ENCODE measurements at places on chromosomes 7 and 10. TPM values are rescaled to one million over a fixed set of nuclear protein-coding genes. Genes with fewer than 3 reads are reported as not detected.

The CTAGE4 gene
- total RNA-seq: 1.4 TPM

The CRHR2 gene
- not detected for total RNA-seq

The OGA gene
- total RNA-seq: 95.8 TPM

The MMD2 gene
- total RNA-seq: not detected

The PCLO gene
- not detected for total RNA-seq

The C10orf71 gene
- not detected for total RNA-seq

The GIMAP1 gene
- 10.0 TPM for total RNA-seq

The CACNA2D1 gene
- not detected for total RNA-seq

The IDI2 gene
- total RNA-seq: not detected
